ENCODE measurements at places on chromosomes 2 and 18.

- DNase-seq: no peak
These were observed 187.6 kb downstream of the ASB1 start for GRCh38 chr2:238614376-238614775.

GRCh38 chr2:177331466-177331997 lies 61.0 kb upstream of the AGPS start:
- no peak for DNase-seq

- no peak for DNase-seq
These were observed 333.9 kb downstream of the CYRIA start for GRCh38 chr2:16331772-16332171.

DNA sequence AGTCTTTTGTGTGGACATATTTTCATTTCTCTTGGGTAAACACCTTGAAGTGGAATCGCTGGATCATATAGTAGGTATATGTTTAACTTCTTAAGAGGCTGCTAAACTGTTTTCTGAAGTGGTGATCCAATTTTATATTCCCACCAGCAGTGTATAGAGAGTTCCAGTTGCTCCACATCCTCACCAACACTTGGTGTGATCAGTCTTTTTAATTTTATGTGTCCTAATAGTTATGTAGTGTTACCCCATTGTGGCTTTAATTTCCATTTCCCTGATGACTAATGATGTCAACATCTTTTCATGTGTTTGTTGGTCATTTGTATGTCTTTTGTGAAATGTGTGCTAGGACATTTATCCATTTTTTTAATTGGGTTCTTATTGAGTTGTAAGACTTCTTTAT lies 56.9 kb downstream of the DGKD start:
- DNase-seq: no peak

DNA sequence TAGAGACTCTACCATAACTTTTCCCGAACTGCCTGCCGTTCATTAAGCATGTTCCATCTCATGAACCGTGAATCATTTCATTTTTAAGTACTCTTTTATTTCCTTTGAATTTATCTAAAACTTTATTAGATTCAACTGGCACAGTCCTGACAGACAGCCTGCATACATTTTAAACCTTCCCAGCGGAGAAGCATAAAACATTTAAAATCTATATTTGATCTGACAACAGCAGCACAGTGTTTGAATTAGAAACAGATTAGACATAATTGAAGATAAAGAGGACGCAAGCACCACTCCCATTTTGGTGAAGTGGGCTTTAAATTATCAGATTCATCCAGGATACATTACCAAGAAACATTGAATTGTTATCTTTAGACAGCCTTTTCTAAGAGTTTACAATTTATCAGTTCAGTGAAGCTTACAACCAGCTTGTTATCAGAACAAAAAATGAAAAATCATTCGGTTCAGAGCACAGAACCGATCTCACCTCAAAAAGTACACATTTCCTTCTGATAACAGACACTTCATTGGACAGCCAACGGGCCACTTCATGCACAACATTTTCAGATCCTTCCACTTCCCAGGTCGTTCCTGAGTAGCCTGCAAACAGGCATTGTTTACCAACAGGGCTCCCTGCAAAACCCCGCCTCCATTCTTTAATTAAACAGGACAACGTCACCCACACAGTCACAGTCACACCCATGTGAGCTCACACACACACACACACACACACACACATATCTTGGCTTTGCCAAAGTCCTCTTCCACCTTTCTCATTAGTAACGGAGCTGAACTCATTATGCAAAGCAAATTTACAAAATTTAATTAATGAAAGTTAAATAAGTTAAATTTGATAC lies 171.2 kb downstream of the SP3 start:
- DNase-seq: no peak

GRCh38 chr2:160299540-160299939 lies 99.5 kb upstream of the ITGB6 start:
- DNase-seq: no peak

GRCh38 chr2:176813621-176814049 lies 399.0 kb upstream of the HNRNPA3 start:
- DNase-seq: no peak

DNA sequence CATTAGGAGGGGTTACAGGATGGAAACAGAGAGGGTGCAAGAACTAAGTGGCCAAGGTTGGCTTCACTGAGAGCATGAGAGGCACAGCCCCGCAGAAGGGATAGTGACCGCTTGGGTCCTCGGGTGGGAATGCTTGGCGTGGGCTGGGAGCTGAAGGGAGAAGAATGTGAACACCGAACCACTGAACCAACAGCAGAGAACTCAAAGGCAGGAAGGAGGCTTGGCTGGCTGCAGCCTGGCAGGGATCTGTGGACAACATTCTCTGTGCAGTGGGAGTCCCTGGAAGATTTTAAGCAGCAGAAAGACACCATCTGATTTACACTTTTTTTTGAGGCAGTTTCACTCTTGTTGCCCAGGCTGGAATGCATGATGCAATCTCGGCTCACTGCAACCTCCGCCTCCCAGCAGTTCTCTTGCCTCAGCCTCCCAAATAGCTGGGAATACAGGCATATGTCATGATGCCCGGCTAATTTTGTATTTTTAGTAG lies 33.9 kb downstream of the SOWAHC start:
- DNase-seq: no peak

GRCh38 chr2:128867311-128867710 lies 548.6 kb upstream of the HS6ST1 start:
- DNase-seq: no peak

- no peak for DNase-seq
These were observed 34.7 kb downstream of the INPP4A start for GRCh38 chr2:98479371-98479770.

DNA sequence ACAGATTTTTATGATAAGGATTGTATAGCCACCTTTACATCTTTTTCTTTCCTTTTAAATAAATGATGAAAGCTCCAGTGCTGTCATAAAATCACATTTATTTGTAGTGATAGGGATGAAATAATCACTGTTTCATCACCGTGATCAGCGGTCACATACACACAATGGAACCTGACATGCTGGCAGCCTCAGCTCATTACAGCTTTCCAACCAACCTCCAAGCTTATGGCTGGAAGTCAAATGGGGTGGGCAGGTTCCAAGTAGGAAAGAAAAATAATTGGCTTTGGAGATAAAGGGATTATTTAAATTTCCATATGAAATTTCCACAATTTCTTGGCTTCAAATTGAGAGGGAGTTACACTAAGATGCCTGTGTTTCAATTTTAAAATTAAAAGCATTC lies 251.3 kb downstream of the PLCL1 start:
- no peak for DNase-seq

GRCh38 chr2:55718165-55719008 lies 24.7 kb upstream of the PNPT1 start:
- DNase-seq: peak; percentile 31

- no peak for DNase-seq
These were observed 409.1 kb downstream of the CPS1 start for GRCh38 chr2:210965472-210965871.

- DNase-seq: no peak
These were observed 173.6 kb downstream of the ADCYAP1 start for GRCh38 chr18:1078301-1078700.

DNA sequence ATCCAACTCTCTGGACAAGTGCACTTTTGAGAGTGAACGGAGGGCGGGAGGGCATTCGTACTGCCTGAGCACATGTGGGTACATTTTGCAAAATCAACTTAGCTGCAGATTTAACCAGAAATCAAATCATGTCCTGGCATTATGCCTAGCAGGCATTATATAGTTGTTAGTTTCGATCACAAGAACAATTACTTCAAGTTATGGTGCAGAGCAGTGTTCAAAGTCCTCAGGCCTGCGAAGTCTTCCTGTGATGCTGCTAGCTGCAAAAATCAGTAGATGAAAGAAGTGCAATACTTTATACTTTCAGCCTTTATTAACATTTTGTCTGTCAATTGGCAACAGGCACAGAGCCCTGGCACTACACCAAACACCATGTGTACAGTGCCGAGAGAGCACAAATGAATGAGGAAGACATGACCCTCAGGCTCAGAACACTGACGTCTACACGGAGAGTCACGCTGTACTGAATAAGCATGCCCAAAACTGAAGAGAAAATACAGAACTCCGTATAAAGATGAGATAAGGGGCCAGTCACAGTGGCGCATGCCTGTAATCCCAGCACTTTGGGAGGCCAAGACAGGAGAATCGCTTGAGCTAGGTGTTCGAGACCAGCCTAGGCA lies 92.1 kb upstream of the CREB1 start:
- DNase-seq: no peak

GRCh38 chr2:12430407-12431133 lies 286.2 kb upstream of the TRIB2 start:
- DNase-seq: no peak

GRCh38 chr2:197261808-197262226 lies 48.8 kb downstream of the ANKRD44 start:
- no peak for DNase-seq

GRCh38 chr2:20156836-20157192 lies 68.1 kb downstream of the SDC1 start:
- no peak for DNase-seq

- no peak for DNase-seq
These were observed 19.9 kb upstream of the NEDD4L start for GRCh38 chr18:58024139-58024538.

DNA sequence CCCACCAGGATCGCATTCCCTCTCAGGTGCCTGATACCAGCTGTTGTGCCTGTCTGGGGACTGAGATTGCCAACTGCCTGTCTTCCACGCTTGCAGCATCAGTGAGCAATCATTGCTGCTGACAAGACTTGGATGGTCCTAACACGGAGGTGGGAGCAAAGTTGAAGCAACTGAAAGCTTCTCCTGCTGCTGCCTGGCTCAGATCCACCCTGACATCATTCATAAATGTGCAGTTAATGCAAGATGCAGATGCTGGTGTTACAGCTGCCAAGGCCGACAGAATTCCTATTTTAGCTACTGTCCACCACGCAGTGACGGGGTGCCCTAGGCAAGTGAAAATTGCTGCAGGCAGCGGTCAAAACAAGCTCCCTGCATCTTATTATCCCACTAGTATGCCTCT lies 131.4 kb downstream of the VWC2L start:
- no peak for DNase-seq

- no peak for DNase-seq
These were observed 74.0 kb upstream of the PELI1 start for GRCh38 chr2:64218137-64218802.

- no peak for DNase-seq
These were observed 143.2 kb downstream of the RHBDD1 start for GRCh38 chr2:226979004-226979403.

- no peak for DNase-seq
These were observed 6.2 kb upstream of the ING5 start for GRCh38 chr2:241695651-241696050.

DNA sequence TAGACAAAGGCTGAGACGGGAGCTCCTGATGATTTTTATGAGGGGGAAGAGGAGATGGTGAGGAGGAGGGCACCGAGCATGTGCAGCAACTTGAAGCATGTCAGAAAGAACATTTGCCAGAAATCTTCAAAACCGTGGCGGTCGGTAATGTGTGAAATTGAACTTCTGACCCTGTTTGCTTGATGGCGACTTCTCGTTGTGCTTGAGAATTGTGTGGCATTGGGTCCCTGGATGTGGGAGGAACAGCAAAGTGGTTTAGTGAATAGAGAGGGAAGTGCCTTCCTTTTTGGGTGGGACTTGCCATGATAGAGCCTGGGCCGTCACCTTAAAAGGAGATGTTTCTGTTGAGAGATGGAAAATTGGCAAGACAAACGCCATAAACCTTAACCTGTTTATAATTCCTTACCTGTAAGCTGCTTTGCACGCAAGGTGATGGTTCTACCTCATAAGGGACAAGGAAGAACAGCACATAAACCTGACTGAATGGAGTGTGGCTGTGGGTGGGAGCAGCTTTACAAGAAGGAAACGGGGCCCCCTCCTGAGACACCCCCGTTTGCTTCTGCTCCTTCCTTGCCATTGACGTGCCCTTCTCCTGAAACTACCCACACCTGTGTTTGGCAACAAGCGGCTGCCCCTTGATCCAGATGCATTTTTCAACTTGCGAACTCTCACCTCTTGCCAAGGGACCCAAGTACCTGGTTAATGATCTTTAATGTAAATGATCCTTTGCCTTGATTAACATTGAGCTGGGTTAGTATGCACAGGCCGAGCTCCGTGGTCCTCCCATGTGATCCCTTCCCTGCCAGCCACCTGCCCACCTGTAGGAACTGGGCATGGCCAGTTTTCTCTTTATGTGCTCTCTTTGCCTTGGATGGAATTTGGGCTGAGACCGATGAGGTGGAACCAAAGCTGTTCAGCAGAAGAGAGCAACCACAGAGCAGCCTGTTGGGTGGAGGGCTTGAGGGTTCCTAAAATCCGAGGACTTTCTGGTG lies 153.2 kb downstream of the NEDD4L start:
- DNase-seq: no peak

DNA sequence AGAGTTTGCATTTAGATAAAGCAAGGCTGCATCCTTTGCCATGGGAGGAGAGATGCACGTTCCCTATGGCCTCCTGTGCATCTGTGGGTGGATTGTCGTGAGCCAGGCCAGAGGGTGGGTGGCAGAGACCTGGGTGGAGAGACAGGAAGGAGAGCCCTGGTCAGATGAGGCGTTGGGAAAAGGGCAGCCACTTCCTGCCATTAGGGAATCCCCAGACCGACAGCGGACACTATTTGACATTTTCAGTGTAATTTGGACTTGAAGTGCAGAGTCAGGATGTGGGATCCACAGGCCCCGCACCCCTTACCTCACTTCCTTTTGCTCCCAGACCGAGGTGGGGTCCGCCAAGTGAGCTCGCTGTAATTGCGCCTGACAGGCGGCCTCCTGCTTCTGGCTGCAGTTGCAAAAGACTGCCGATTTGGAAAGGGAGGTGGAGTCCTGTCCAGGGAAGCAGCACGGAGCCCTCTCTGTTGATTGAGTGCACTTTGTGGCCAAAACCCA lies 150.0 kb downstream of the DYSF start:
- DNase-seq: no peak

DNA sequence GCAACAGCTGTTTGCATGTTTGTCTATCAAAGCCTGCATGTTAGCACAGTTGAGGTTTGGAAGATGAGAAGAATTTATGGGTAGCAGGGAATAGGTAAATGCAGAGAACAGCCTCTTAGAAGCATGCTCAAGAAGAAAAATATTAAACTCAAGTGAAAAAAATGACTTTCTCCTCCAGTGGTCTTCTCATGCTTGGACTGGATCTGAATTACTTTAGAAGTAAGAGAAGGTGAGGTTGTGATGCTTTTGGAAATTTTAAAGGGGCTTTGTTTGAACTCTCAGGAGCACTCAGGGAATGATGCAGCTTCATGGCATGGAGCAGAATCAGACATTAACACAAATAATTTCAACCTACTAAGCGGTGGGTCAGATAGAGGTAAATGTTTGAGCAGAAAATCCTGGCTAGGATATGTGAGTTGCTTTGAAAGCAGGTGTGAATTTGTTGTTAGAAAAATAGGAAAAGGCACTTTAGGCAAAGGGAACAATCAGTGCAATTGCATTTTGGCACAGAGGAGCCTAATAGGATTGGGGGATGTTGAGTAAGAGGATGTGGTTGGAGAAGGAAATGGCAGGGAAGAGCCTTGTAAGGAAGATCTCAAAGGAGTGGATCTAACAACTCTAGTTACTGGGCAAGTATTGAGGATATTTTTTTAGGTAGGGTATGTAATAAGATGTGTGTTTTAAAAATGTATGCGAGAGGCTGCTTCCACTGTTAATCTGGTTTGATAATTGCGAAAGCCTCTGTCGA lies 76.3 kb downstream of the DDX1 start:
- DNase-seq: no peak
